ENCODE measurements at places on chromosomes 11 and 22.

GRCh38 chr11:69956669-69957190 lies 121.4 kb upstream of the ANO1 start:
- no peak for DNase-seq

DNA sequence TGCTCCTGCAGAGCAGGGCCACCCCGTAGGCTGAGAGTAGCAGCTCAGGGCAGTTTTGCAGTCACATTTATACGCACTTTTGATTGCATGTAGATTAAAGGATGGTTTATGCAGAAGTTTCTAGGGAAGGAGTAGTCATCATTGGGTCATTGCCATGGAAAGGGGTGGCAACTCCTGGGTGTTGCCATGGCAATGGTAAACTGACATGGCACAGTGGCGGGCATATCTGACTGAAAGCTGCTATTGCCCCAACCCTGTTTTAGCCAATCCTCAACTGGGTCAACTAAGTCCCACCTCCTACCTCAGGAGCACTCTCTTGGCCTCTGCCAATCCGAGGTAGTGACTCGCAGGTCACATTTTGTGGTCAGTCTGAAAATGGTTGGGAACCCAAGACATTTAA lies 2.4 kb upstream of the ARSA start:
- DNase-seq = no peak

DNA sequence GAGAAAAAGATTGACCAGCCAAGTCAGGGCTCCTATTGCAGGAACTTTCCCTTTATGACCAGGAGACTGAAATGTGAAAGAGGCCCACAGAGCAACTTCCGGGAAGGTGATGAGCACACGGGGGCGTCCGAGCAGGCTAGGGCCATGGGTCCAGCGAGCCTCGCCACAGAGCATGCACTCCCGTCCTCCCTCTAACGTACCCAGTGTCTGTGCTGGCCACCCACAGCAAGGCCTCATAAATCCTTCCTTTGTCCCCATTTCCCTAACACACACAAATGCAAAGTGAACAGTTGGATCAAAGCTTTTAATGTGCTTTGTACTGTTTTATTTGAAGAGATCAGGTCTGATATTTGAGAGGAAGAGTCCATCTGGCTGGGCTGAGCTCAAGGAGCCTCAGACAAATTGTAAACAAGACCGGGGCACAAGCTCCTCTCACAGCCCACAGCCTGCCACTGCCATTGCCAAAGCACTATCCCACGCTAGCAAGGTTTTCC lies 44.3 kb downstream of the BLID start:
- no peak for DNase-seq

GRCh38 chr11:128814856-128815705 lies 52.0 kb downstream of the KCNJ1 start:
- no peak for DNase-seq

- no peak for DNase-seq
Observed at GRCh38 chr11:19953909-19954308, 206.4 kb downstream of the DBX1 start.

- DNase-seq = no peak
Observed at GRCh38 chr11:8268530-8269400, 5.1 kb upstream of the LMO1 start.

DNA sequence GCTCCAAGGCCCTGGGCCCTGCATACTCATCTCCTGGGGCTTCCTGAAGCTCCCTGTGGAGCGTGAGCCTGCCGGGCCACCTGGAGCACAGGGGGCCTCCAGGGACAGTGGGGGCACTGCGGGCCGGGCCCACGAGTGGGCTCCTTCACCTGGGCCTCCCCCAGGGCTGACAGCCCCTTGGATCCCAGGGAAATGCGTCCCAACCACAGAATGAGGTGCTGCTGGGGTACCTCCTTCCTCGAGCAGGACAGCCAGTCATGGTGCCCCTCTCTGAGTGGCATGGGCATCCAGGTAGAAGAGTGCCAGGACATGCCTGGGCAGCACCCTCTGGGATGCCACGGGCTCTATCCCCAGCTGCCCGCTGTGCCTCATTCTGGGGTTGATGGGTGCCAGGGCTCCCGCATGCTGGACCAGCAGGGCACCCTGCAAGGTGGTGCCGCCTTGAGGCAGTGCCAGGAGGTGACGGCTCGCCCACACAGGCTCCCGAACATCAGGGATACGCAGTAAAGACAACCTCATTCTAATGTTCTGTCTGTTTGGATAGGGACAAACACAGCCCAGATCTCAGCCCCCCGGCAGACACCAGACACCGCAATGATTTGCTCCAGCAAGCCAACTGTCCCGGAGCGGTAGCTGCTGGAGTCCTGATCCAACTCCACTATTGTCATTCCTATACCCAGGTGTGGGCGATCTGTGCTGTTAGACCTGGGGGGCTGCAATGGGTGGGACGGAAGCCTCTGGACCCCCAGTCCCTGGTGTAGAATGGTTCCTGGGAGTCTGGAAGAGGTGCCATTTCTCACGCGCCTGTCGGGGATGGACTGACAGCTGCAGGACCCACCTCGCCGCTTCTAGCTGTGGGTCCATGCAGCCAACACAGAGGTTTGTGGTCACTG lies 25.8 kb downstream of the KRTAP5-5 start:
- DNase-seq = no peak

DNA sequence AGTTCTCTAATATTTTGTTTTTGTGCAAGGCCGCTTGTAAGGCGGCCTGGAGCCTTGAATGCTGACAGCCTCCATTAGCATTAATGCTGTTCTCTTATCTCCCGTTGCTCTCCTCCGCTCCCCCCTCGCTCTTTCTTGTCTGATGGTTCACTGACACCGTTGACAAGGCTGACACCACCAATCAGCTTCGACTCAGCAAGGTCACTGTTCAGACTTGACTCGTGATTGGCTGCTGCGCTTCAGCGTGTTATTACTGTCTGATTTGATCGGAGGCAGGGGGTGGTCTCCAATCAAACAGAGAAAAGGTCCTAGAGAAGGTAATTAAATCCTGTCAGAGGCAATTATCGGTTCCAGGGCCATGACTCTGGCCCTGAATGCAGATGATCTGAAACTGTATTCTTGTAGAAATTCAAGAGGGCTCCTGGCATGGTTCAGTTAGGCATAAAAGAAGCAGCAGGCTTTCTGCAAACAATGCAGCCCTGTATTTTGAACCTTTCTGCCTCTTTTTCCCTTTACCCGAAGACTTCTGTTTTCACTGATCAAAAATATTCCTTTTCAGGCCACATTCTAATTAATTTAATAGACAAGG lies 49.3 kb upstream of the MPPED2 start:
- DNase-seq = no peak

GRCh38 chr11:19237381-19237780 lies 3.4 kb downstream of the E2F8 start:
- DNase-seq = no peak

- no peak for DNase-seq
Observed at GRCh38 chr11:132142554-132142953, 772.1 kb downstream of the NTM start.

- DNase-seq = no peak
Observed at GRCh38 chr11:77882396-77882795, 61.5 kb downstream of the AAMDC start.

- DNase-seq = no peak
Observed at GRCh38 chr11:60528934-60529333, 13.7 kb downstream of the MS4A13 start.

- no peak for DNase-seq
Observed at GRCh38 chr22:47389201-47389600, 626.8 kb downstream of the TBC1D22A start.

DNA sequence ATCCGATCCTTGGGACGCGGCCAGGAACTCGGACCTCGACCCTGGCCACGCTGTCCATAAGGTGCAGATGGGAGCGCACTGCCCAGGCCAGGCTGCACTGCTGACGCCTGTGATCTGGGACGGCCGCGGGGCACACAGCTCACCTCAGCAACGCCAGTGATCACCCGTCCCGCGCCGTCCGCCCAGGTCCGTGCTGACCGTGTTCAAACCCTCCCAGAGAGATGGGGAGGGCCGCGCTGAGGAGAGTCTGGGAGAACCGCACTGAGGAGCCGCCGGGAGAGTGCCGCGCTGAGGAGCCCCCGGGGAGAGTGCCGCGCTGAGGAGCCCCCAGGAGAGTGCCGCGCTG lies 636 bp downstream of the KCNQ1OT1 start:
- DNase-seq = no peak

DNA sequence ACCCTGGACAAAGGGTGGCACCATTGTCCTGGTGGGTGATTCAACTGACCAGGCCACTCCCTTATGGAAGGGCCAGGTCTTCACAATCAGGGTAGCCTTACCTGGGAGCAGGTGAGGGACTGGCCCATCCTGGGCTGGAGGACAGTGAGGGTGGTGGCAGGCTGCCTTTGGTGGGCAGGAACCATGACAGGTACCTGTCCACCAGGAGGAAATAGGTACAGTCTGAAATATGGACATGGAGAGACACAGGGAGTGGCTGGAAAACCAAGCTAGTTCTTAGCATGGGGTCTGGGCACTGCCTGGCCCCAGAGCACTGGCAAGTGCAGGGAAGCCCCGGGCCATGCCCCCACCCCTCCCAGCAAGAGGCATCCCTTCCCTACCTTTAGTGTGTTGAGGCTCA lies 113.8 kb downstream of the MED15 start:
- DNase-seq = no peak

DNA sequence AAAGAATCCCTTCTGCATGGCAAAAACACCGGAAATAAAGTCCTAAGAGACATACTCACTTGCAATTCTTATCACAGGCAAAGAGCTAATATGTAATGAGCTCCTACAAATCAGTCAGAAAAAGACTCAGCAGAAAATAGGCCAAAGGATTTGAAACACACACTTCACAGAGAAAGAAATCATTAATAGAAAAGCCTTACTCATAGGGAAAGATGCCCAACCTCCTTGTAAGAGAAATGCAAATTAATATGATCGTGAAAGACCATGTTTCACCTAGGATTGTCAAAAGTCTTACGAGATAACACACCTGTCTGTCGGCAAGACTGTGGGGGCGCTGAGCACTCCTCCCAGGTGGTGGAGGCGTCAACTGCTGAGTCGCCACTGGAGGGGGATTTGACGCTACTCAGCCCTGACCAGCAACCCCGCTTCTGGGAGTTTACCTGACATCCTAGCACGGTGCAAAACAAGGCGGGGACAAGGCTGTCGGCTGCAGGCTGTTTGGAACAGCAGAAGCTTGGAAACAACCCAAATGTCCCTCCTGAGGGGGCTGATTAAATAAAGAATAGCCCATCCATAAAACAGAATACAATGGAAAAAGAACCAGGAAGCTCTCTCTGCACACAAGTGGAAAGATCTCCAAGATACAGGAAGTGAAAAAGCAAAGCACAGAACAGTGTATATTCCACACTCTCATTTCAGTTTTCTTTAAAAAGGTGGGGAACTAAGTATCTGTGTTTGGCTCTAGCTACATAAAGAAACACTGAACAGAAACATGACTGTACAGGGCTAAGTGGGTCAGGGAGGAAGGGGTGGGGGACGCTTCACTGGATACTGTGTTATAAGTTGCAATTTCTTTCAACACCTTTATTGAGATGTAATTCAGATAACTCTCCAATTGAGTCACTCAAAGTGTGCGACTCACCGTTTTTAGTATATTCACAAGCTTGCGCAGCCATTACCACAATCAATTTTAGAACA lies 11.5 kb downstream of the CSNK1E start:
- no peak for DNase-seq

GRCh38 chr11:60182541-60183330 lies at the start of gene MS4A6A:
MS4A6A (minus strand) TSS chr11:60183083; CDS start chr11:60181727, 1,356 bp downstream.
- DNase-seq = no peak

GRCh38 chr11:26096451-26096850 lies 235.5 kb upstream of the ANO3 start:
- DNase-seq = no peak

DNA sequence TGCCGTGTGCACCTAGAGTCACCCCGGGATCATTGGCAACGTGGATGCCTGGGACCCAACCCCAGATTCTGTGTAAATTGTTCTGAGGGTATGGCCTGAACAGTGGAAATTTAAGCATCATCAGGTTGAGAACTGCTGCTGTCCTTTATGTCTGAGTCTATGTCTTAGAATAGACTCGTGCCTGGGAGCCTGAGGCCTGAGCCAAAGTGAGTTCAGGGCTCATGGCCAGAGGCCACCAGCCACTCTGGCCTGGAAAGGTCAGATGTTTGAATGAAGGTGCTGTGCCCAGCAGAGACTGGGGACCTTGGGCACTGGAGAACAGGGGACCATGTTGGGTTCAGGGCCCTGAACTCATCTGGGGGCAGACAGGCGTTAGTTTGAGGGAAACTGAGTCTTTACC lies 91.1 kb downstream of the MYO18B start:
- no peak for DNase-seq

GRCh38 chr22:49411236-49411635 lies 416.4 kb downstream of the BRD1 start:
- no peak for DNase-seq

DNA sequence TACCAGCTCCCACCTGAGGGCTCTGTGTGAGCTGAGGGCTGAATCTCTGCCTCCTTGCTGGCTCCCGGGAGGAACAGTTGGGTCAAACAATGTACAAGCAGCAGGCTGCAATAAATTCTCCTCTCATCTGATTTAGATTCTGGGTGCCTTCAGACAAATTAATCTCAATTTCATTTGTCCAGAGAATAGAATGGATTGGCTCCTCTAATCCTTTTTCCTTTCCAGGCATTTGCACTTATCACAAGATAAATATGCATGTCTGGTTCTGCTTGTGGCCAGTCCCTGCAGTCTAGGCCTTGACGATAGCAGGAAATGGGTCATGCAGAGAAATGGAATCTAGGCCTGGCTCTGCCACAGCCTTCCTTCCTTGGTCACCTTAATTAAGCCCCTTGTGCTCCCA lies 28.7 kb downstream of the UPB1 start:
- no peak for DNase-seq
